CD14-positive monocyte (primary cell): ENCODE measurements at places on chromosomes 5 and 9.

GRCh38 chr5:76521240-76521758 lies 101.9 kb downstream of the F2RL2 start:
- DNase-seq = peak; percentile 71

- DNase-seq = no peak
Observed at GRCh38 chr9:76401580-76402354, 7.5 kb upstream of the RFK start.

- no peak for DNase-seq
Observed at GRCh38 chr5:154466671-154467070, 11.4 kb downstream of the HAND1 start.

- DNase-seq = no peak
Observed at GRCh38 chr9:34446468-34446891, 11.9 kb downstream of the FAM219A start.

DNA sequence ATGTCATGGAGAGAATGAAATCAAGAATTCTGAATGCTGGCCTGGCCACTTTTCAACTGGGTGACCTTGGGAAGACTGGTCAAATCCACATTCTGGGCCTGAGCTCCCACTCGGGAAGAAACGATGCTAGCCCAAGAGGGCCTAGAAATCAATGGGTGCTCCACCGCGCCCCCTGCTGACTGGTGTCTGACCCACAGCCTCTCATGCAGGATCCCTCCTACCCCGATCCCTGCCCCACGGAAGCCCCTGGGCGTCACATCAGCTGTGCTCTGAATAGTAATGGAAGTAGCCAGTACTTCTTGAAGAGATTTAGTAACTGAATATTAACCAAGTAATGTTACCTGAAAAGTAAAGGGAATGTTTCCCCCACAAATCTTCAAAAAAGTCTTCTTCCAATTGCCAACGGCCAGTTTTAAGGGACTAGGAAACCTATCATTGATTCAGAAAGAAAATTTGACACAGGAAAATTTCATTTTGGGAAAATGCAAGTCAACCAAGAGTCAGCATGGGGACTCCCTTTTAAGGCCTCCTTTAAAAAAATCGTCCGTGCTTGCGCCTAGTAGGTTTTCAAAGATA lies 43.9 kb downstream of the CRB2 start:
- no peak for DNase-seq

DNA sequence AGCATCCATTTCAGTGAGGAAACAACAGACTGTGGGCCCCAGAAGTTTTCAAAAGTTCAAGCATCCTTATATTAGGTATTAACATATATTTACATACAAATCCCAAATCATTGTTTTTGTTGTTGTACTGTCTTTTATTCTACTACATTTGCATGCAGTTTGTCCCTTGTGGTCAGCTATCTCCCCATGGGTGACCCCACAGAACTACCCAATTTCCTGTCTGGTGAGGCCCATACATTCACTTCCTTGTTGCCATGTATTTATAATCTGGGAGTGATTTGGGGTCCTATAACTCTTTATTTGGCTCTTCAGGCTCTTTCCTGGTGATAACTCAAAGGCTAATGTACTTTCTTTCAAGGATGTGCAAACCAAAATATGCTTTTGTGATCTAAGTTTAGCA lies 3.3 kb upstream of the CD180 start:
- no peak for DNase-seq

- DNase-seq = no peak
Observed at GRCh38 chr5:144267961-144268513, 97.4 kb downstream of the KCTD16 start.
